GM04503 (cell line): ENCODE measurements at places on chromosomes 2 and 18.

GRCh38 chr18:79413025-79413424 lies 17.3 kb downstream of the NFATC1 start:
- DNase-seq, result no peak

DNA sequence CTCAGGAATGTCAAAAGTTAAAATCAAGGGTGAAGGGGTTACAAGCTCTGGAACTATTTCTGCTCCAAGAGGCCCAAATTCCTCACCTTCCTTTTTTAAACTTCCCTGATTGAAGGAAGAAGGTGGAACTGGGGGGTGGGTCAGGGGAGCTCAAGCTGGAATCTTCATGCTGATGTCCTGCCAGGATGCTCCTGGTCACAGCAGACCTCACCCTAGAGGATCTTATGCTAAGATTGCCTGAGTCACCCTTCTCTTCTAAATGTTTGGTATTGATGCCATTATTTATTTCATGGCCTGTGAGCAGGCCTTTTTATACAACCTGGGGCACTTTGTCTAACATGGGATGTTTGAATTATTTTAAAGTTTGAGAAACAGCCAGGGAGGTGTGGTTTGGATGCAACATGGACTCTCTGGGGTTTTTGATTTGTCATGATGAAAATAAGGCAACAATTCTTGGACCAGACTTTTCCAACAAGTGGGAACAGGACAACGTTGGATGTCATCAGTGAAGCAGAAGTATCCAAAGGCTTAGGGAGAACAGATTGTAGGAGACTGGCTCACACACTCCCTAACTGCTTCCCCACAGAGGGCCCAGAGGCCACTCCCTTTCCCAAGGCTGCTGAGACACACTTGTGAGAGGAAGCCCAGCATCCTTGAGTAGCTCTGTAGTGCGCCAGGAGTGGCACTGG lies 420.2 kb upstream of the MEX3C start:
- DNase-seq, result no peak

DNA sequence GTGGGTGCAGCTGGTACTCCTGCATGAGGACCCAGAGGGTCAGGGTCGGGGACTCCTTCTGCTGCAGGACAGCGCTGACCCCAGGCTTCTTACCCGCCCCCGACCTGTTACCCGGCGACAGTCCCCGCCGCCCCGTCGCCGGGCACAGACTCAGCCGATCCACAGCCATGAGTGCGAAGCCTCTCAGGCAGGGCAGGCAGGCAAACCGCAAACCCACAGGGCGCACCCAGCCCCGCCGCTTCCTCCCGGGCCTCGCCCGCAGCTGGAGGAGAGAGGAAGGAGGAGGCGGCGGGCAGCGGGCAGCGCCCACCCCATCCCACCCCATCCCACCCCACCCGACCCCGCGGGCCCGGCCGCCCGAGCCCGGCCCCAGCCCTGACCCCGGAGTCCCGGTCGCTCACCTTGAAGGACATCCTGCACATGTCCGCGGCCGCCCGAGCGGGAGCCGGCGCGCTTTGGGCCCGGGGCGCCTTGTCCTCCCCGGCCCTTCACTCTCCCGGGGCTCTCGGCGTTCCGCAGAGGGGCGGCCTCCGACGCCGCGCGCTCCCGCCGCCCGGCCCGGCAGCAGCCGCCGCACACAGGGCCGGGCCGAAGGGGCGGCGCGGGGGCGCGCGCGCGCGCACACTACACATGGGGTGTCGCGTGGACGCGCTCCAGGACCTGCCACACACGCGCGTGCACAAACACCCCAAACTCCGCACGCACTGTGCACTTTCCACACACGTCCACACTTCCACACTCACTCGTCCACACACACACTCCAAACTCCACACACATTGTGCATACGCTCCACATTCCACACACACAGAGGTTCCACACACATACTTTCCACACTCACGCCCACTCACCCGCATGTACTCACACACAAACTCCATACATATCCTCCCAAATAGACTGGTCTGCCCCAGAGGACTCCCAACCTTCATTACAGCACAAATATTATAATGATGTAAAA lies at the start of gene ANKRD29:
TSS of gene ANKRD29 (minus strand) at position 603 of the 955 bp plus-strand sequence. CDS start at position 422, 181 bp downstream.
- no peak for DNase-seq

DNA sequence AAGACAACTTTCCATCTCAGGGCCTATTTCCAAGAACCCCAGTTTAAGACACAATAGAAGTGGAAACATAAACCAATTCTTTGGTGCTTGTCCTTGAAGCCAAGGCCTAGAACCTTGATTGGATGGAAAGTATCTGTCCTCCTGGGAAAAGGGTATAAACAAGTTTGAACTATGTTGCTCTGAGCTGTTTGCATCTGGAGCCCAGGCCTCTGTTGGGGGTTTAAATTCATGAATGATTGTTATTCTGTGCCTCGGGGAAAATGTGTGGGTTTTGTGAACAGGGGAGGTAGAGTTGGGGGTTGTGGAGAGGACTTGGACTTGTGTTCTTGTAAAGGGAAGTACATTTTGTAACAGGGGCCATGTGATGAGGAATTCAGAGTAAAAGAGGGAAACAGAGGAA lies 406.1 kb downstream of the SLC4A3 start:
- no peak for DNase-seq

DNA sequence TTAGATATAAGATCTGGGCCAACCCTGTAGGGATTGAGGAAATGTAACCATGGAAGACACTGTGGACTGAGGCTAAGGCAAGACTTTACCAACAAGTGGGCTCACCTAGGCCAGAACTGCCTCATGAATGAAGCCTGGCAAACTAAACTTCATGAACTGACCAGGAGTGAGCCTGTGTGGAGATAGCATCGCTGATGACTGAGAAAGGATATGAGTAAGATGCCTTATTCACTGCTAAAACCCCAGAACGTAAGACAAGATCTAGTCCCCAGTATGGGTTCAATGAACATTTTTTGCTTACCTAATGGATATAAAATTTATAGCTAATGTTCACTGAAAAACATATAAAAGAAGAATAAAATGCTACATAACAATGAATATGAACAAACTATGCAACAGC lies 399.8 kb downstream of the SATB2 start:
- no peak for DNase-seq

DNA sequence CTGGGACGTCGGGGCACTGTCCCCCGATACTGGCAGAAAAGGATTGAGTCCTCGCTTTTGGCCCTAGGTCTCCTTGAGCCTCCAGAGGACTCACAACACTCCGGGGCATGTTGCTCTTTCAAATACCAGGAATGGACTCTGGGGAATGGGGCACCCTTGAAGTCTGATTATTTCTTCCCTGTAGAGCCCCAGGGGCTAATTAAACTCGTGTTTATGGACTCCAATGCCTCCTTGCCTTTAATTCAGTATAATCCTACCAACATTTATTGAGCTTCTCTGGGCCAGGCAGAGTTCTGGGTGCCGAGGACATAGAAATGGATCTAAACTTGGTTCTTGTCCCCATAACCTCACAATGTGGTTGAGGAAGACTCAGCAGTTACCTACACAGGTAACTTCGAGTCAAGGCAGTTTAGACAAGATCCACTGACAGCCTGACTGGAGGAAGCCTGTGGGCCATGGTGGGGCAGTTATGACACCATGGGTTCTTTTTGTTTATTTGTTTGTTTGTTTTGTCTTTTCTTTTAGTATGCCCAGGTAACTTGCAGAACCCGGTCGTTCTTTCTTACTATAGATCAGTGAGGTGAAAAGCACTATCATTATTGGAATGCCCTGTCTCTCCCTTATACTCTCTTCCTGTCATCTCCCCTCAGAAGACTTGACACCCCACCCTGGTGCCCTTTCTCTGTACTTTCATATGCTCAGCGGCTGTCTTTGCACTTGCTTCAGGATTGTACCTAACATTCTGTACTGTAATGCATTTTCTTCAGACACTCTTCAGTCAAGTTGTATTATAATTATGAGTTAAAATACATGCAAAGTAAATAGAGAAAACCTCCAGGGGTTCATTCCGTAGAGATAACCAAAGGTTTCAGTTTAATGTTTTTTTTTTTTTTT lies 3.2 kb downstream of the CFLAR start:
- DNase-seq, result no peak

DNA sequence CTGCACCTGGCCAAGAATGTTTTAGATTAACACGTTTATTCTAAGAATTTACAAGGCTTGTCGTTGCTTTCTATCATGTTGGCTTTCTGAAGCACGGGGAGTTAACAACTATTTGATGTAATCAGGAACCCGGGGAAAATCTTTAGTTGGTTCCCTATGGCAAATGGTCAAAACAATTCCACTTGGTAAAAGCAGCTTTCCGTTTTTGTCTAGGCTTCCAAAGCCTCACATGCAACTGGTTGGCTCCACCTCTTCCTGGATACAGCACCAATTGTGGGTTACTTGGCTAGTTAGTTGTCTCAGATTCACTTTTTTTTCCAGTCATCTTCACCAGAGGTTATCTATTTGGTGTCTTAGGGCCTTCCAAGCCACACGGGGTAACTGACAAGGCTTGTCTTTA lies 2.8 kb downstream of the COLEC12 start:
- DNase-seq, result no peak

DNA sequence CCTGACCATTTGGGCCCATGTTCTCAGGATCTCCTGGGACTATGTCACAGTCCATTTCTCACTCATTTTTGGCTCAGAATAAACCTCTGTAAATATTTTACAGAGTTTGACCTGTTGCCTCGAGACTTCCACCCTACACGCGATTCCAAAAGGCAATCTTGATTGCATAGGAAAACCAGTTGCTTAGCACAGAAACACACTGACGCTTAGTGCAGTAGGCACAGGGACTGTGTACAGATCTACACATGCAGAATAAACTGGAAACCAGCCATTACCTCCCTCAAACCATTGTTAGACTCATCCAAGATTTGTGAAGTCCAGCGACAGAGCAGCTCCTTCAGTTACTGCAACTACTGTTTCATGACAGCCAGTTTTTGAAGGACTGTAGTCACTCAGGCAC lies 73.0 kb downstream of the NCKAP5 start:
- no peak for DNase-seq

DNA sequence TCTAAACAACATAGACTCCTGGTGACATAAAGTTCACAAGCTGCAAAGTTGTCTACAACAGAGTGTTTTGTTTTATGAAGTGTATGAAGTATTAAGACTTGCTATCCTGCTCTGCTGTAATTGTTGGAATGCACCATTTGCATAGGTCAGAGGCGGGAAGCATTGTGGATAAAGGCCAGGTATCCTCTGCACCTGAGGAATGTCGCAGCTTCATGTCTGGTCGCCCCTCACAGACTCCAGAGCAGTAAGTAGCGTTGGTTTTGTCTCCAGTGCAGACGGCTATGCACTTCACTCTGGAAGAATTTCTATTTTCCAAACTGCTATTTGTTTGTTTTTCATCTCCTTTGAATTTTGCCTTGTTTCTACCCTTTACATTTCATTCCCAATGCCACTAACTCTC lies 63.1 kb downstream of the UNC80 start:
- no peak for DNase-seq

DNA sequence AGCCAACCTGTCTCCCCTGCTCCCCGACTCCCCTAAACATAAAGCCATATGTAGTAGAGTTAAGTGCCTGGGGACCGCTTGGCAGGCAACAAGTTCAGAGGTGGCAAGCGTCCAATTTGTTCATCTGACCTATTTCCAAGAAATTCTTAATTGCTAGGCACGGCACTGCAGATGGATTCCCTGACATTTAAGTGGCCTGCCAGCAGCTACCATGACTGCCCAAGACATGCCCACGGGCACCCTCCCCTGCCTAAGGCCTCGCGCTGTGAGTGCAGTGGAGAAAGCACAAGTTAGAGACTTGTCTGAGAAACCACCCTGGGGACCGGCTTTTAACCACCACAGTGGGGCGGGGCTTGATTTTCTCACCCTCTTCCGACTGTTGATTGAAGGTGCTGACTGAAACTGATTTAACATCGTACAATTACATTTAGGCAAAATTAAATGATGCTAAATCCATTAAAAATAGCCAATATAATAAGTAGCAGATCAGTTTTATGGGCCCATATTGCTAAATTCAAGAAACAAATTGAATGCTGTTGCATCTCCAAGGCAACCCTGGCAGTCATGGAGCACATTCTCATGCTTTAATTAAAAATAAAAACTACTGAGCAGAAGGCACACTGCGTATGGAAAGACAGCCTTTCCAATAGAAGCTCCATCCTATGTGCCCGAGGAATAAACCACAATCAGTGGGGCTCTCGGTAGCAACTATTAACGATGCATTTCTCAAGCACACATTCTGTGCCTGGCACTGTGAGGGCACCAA lies 163.6 kb upstream of the ACAA2 start:
- DNase-seq, result no peak

- DNase-seq, result no peak
Measured at GRCh38 chr2:60764736-60765534, 8.9 kb downstream of the PAPOLG start.

DNA sequence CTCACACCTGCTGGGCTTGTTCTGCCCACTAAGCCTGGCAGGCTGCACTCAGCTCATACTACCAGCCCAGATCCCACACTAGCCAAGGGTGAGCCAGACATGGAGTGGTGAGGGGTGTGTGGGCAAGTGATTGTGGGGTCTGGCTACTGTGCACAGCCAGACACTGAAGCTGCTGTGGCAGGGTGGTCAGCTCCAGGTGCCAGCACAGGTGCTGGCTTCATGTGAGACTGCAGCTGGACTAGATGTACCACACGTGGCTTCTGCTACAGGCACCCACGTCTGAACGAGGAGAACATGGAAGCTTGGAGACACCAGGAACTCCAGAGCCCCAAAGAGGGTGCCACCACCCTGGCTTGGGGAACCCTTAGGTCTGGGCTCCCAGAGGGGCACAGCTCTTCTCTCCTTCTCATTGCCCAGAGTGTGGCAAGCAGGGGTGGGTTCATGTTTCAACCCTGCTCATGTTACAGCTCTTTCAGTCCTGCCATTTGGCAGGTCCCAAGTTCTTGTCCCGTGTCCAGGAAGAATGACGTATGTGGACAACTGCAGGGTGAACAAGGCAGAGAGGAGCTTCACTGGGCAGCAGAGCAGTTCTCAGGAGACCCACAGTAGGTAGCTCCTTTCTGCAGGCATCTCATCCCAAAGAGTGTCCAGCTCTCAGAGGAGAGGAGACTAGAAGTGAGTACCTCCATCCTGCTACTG lies 1624.2 kb upstream of the TMEFF2 start:
- no peak for DNase-seq

GRCh38 chr2:128585706-128586105 lies 267.0 kb upstream of the HS6ST1 start:
- DNase-seq, result peak; percentile 47

DNA sequence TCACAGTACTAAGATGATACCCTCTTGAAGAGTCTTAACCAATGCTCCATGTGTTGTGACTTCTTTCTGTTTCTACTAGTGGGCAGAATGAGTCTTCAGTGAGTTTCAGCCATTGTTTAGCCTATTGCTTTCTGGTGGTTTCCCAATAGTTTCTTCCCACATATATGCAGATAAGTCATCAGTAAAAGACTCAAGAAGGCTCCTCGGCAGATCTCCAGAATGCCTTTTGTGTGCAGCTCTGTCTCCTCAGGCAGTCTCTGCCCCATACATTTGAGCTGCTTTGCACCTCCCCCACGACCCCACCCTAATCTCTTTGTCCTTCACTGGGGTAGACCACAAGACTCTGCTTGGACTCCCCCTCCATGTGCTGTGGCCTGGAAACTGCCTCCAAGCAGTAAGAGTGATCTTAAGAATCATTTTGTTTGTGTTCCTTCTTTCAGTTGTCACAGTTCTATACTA lies 71.6 kb upstream of the CHRNA1 start:
- DNase-seq, result peak; percentile 74
